Activated T-cell treated with anti-CD3 and anti-CD28 coated beads for 4 hours (primary cell): ENCODE measurements at places on chromosomes 3 and 15.

- peak; percentile 11 for DNase-seq
Measured at GRCh38 chr3:11803977-11804892, 42.5 kb downstream of the TAMM41 start.

- DNase-seq: no peak
Measured at GRCh38 chr3:123618768-123619484, 34.1 kb upstream of the HACD2 start.

- no peak for DNase-seq
Measured at GRCh38 chr15:40746916-40747418, 8.1 kb downstream of the RMDN3 start.

GRCh38 chr3:135632556-135633065 is 332.9 kb upstream of the PPP2R3A start:
- DNase-seq: no peak

DNA sequence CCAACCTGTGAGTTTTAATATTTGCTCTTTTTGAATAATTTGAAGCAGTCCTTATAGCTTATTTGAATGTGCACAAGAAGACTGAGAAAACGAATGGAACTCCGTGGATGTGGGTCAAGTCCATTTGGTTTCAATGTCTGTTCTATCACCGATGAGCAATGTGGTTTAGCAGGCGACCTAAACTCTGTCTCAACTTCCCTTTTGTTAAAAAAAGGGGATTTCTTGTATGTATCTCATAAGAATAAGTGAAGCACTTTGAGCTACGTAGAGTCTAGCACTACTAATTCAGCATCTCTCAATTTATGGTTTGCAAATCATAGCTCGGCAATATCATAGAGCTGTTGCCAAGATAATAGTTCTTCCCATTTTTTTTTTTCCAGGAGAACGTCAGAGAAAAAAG is 4.6 kb upstream of the SKIL start:
- no peak for DNase-seq

DNA sequence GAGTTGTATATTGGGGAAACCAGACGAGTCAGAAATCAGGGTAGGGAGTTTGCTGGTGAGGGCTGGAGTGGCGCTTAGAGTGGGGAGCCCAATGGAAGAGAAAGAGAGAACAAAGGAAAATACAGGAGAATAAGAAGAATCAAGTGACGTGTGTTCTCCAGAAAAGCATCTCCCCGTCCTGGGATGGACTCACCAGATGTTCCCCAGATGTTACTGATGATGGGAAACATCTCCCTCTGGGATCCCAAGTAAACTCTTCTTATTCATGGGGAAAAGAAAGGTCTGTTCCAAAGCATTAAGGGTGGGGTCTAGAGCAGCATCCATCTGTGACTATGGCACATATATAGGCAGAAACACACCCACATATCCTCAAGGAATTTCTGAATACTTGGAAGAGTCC is 3.0 kb upstream of the CSRNP1 start:
- no peak for DNase-seq

GRCh38 chr15:65795663-65796216 is 3.6 kb upstream of the DENND4A start:
- DNase-seq: no peak

DNA sequence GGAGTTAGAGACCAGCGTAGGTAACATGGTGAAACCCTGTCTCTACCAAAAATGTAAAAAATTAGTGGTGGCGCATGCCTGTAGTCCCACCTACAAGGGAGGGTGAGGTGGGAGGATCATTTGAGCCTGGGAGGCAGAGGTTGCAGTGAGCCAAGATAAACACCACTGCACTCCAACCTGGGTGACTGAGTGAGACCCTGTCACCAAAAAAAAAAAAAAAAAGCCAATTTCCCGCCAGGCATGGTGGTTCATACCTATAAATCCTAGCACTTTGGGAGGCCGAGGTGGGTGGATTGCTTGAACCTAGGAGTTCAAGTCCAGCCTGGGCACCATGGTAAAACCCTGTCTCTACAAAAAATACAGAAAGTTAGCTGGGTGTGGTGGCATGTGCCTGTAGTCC is 6.9 kb downstream of the CNOT10 start:
- no peak for DNase-seq
